Anterior cingulate cortex (tissue), 58 donors: ENCODE measurements at places on chromosomes 2 and 18.

GRCh38 chr18:58505181-58505580 is 123.7 kb downstream of the ALPK2 start:
- DNase-seq, result no peak

DNA sequence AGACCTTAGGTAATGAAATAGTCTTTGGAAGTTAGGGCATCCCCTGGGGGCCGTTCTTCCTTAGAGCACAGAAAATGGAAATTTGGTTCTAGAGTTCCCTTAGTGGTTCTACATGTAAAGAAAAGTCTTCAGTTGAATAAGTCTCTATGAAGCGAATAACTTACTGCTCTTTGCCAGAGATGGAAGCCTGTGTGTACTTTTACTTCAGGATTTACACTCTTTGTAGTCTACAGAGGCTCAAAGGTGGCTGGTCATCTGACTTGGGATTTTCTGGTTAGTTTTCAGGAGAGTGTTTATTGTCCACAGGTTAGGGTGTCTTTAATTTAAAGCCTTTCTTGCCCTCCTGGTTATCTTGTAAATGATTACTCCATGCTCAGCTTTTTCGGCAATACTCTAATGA is 210.6 kb downstream of the ZNF521 start:
- DNase-seq, result no peak

GRCh38 chr18:48901145-48902022 is 49.4 kb downstream of the SMAD7 start:
- no peak for DNase-seq

- no peak for DNase-seq
Measured at GRCh38 chr18:35479911-35480586, 17.7 kb downstream of the INO80C start.

GRCh38 chr2:169141713-169142352 is 72.5 kb downstream of the DHRS9 start:
- DNase-seq, result no peak

DNA sequence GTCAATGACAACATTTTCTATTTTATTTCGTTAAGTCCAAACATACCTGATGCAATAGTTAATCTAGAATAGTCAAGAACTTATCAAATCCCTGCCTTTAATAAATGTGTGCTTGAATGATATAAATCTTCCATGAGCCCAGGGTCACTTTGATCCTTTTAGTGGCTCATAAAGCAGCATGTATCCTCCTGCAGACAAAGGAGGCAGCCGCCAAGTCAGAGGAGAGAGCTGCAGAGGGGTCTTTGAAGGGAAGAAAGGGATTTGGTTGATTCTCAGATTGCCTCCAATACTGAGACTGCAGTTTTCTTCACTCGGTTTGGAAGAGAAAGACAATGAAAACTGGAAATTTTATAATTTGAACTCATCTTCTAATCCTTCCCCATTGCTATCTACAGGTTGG is 378.4 kb upstream of the PIK3C3 start:
- no peak for DNase-seq
